Right renal pelvis (tissue), 4 donors: ENCODE measurements at places on chromosomes 6 and 20.

GRCh38 chr6:40409716-40410397 is 177.3 kb downstream of the LRFN2 start:
- no peak for DNase-seq

GRCh38 chr6:112202639-112203341 is 51.6 kb downstream of the LAMA4 start:
- no peak for DNase-seq

DNA sequence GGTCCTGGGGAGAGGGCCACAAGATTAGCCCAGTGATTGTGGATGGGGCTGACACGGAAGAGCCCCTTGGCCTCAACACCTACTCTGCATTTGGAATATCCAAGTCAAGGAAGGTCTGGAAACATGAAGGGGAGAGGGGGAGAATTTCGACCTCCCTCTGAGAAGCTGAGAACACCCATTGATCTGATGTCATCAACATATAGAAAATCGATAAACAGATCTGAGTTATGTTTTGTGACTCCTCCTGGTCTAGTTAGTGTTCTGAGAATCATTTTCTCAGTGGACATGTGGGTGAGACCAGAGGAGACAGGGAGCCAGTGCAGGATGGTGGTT is 108.0 kb downstream of the SLC22A3 start:
- DNase-seq = no peak

DNA sequence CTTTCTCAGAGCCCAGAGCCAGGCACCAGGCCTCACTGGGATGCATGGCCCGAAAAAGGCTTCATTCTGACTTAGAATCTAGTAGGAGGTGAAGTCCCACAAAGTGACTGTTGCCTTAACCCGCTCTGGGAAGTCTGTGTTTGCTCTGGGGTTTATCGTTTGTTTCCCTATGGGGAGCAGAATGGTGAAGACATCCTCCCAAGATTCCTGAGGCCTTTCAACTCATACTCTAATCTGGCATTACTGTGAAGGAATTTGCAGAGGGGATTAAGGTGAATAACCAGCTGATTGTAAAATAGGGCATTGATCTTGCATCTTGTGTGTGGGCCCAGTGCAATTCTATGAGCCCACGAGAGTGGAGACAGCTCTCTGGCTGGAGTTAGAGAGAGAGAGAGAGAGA is 67.8 kb downstream of the CDH26 start:
- DNase-seq = no peak

DNA sequence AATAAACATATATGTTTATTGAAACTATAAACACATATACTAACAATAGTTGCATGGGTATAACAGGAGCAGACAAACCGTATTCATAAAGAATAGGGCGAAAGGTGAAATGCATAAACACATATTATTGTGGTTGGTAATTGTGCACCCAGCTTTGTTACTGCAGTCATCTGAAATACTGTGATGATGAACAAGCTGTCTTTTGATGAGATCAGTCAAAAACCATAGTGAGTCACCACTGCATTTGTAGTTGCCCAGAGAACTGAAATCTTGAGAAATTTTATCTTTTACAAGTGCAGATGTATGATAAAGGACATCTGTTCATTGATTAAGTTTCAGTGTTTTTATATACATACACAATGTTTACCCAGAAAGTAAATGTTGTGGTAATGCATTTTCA is 133.7 kb downstream of the MYO6 start:
- DNase-seq = no peak

DNA sequence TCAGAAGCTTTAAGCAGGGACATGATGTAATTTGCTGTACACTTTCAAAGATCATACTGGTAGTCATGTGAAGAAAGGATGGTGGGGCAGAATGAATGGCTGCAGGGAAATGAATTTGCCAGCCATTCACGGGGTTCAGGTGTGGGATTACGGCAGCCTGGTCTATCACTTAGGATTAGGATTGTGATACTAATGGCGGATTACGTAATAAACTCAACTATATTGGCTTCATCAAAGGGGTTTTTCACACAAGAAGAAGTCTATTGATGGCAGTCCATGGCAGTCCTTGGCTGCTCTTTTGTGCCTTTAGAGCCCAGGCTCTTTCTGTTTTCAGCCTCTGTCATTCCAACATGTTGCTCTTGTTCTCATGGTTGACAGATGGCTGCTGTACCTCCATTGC is 12.6 kb upstream of the EEF1E1 start:
- no peak for DNase-seq

- no peak for DNase-seq
Observed at GRCh38 chr6:41132254-41132653, 21.9 kb downstream of the TREML1 start.

- no peak for DNase-seq
Observed at GRCh38 chr6:3297006-3297405, 38.3 kb downstream of the PSMG4 start.

- DNase-seq = no peak
Observed at GRCh38 chr20:5211803-5212714, 85.3 kb downstream of the CDS2 start.

- DNase-seq = no peak
Observed at GRCh38 chr20:539848-540247, 3.7 kb downstream of the CSNK2A1 start.

DNA sequence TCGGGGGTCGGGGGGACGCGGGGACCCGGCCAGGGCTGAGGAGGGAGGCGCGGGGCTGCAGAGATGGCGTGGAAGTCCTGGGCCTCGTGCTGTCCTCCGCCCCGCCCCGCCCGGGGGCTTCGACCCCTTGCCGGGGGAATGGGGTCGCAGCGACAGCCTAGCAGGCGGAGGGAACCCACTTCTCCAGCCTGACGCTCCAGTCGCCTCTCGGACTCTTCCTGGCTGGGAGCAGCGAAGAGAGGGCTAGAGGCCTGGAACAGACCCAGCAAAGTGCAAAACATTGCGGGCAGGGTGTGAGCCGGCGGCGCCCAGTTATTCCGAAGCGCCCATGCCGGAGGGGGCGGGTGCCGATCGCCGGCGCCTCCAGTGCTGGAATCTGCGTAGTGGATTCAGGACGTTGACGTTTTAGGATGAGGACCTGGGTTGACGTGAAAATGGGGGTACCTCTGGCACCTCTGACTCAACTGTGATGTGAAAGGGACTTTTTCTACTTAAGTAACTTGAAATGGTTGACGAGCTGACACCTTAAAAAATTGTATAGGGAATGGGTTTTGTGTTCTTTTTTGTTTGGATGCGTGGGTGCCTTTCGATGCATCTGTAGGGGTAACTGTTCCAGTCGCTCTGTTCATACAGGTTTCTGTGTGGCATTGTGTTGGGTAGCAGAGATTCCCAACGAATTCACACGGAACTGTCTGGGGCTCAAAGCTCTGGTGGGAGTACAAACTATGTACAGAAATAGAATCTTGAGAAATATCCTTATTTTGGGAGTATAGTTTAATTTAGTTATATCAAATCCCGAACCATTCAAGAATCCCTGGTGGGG is 1.4 kb downstream of the SLC35F1 start:
- peak; percentile 1 for DNase-seq

DNA sequence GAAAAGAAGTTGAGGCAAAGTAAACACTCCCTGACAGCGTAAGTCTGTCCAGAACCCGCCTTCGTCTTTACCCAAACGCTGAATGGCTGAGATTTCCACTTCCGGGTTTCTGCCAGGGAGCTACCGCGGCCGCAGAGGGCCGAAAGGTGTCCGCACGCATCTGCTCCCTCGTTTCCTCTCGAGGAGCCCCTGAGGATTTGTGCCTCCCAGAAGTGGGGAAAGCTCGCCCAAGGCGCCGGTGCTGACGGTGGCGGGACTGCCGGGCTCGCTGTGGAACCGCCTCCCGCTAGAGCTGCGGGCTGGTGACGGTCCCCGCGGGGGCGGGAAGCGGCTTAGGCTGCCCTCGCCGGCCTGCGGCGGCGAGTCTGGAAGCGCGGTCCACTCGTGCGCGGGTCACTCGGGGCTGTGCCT is 1760.2 kb upstream of the DEFB115 start:
- peak; percentile 1 for DNase-seq

GRCh38 chr6:41463062-41463930 is 82.9 kb upstream of the FOXP4 start:
- DNase-seq = no peak

- no peak for DNase-seq
Observed at GRCh38 chr20:60024245-60024644, 66.0 kb downstream of the CDH26 start.

DNA sequence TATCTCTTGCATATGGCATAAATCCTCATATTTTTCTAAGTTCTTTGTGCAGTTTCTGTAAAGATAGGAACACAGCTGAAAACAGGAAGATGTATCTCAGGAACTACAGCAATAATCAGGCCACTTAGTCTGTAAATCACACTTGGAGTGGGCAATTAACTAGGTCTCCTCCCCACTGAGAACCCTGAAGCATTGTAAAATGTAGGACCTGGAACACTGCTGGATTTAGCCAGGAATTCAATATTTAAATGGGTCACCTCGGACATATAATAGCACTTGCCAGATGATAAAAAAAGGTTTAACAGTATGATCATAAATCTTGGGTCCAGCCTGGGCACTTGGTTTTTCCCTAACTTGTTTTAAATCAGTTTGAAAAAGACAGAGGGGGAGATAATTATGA is 155.0 kb downstream of the GRM1 start:
- no peak for DNase-seq

DNA sequence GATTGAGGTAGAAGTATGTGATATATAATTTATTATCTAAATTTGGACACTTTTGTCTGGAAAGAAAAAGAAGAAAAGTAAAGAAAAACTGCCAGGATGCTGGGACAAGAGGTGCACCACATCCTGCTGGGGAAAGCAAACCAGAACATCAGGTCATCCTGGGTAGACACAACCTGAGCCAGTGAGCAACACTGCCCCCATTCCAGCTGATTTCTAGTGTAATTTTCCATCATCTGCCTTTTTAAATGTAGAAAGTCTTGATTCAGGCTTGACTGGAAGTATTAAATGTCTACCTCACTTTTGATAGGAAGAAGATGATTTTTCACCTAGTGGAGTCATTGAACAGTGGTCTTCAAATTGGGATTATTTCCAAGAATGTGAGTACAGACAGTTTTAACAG is 1164.5 kb upstream of the CITED2 start:
- no peak for DNase-seq

GRCh38 chr20:14415467-14415866 is 78.1 kb upstream of the FLRT3 start:
- no peak for DNase-seq

- no peak for DNase-seq
Observed at GRCh38 chr20:63682384-63683139, 13.9 kb upstream of the TNFRSF6B start.

- DNase-seq = no peak
Observed at GRCh38 chr20:50342638-50343102, 152.0 kb downstream of the CEBPB start.

GRCh38 chr6:24148154-24148570 is 22.1 kb downstream of the NRSN1 start:
- no peak for DNase-seq

GRCh38 chr6:16413399-16413798 is 175.0 kb downstream of the GMPR start:
- DNase-seq = no peak

GRCh38 chr6:150636808-150637207 is 37.1 kb downstream of the PLEKHG1 start:
- no peak for DNase-seq

DNA sequence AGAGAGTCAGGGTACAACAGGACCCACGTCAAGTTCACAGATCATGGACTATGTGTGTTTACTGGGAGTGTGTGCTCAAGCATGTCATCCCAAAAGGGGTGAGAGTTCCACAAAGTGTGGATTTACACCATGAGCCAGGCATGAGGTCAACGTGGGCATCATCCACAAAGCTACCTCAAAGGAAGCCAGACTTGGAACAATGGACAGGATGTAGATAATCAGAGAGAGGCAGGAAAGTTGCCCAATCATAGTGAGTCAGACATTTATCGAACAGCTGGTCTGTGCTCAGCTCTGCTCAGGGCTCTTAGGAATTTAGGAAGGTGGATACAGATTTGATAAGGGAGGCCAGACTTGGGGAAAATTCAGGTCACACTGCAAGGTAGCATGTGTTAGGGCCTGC is 317.2 kb upstream of the CDYL start:
- DNase-seq = no peak

DNA sequence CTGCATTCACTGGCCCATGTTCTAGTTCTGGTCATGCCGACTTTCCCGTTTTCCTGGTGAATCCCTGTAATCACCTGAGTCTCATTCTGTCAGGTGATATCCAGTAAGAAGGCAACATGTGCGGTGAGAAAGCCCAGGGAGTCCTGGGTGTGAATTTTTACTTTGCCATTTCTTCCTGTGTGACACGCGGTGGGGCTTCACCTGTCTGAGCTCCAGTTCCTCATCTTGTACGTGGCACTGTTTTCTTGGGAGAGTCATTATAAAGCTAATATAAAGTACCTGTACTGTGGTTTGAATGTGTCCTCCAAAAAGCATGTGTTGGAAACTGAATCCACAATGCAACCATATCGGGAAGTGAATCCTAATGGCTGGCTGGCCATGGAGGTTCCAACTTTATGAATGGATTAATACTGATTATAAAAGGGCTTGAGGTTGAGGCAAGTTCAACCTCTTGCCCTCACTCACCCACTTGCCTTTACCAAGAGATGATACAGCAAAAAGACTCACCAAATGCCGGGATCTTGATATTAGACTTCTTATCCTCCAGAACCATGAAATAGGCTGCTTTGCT is 5.1 kb downstream of the HLA-E start:
- DNase-seq = no peak

- DNase-seq = peak; percentile 39
Observed at GRCh38 chr6:50720623-50721022, 7.3 kb downstream of the TFAP2D start.

- no peak for DNase-seq
Observed at GRCh38 chr6:128204616-128205015, 303.8 kb upstream of the THEMIS start.

- DNase-seq = no peak
Observed at GRCh38 chr6:22042706-22043105, 254.1 kb downstream of the PRL start.

DNA sequence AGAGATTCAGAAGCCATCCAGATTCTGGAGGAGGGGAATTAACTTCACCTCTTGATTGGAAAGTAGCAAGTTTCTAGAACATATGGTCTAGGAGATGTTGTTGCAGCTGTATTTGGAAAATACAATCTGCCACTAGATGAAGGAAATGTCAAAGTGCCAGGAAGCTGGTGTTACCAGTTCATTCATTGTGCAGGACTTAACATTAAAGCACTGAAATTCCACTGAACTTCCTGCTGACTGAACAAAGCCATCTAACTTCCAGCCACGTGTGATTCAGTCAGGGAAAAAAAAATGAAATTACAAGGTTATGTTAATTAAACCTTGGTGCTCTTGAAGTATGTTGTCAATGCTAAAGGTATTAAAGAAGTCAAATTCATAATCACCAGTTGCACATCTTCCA is 321.5 kb upstream of the SASH1 start:
- no peak for DNase-seq
